ENCODE measurements at places on chromosomes 11 and 22. TPM values are rescaled to one million over a fixed set of nuclear protein-coding genes. Genes with fewer than 3 reads are reported as not detected.

DEAF1 gene
- total RNA-seq = 35.5 TPM

TMEM225 gene
- total RNA-seq = not detected

PLAAT3 gene
- total RNA-seq = 54.2 TPM

SMTNL1 gene
- total RNA-seq = not detected

TENM4 gene
- 0.14 TPM for total RNA-seq

PLEKHA7 gene
- 37.2 TPM for total RNA-seq

SGSM1 gene
- 0.33 TPM for total RNA-seq

APOA4 gene
- not detected for total RNA-seq

OR52I1 gene
- total RNA-seq = not detected

DENND5A gene
- 43.3 TPM for total RNA-seq

RBMXL2 gene
- total RNA-seq = not detected

GNAZ gene
- 1.8 TPM for total RNA-seq

DMC1 gene
- 5.4 TPM for total RNA-seq

SCN4B gene
- 0.05 TPM for total RNA-seq

OR51I1 gene
- total RNA-seq = not detected

VSIG10L2 gene
- not detected for total RNA-seq

TSPAN18 gene
- total RNA-seq = 2.7 TPM

KRTAP5-1 gene
- total RNA-seq = not detected

SCGB1A1 gene
- not detected for total RNA-seq

TEAD1 gene
- 37.9 TPM for total RNA-seq

NCAM1 gene
- total RNA-seq = not detected

PGA3 gene
- not detected for total RNA-seq

DEUP1 gene
- not detected for total RNA-seq

TUG1 gene
- total RNA-seq = 23.1 TPM

IGLL1 gene
- not detected for total RNA-seq
